Psoas muscle (tissue), 8 donors: ENCODE measurements at places on chromosomes 2 and 18.
A peak's percentile ranks its signal among the peaks of the same experiment; 100 is the strongest.

GRCh38 chr2:68231061-68231372, 21.3 kb downstream of the PPP3R1 start:
- no peak for DNase-seq

- DNase-seq = no peak
These were observed 281.9 kb upstream of the CELF4 start for GRCh38 chr18:37847544-37847943.

DNA sequence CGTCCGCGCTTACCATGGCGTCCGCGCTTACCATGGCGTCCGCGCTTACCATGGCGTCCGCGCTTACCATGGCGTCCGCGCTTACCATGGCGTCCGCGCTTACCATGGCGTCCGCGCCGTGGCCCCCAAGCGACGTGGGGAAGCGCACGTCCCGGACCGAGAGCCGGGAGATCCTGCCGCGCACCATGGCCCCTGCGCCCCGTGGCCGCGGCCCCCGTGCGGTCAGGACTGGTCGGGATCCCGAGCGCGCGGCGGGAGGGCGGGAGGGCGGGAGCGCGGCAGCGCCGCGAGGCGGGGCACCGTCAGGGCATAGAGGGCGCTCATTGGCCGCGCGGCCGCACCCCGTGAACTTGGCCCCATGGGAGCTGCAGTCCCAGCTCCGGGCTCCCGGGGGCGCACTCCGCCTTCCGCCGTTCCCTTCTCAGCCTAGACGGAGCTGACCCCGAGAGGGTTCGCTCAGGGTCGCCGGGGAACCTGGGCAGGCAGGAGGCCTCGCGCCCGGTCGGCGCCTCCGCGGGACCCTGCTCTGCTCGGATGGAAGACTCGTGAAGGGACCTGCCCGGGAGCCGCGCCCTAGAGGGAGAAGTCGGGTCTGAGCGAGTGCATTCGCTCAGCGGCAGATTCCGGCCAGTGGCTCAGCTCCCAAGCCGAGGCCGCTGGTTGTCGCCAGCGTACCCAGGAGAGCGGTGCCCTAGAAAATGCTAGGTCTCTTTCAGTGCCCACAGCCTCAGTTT, at the start of gene ENOSF1:
Gene ENOSF1, minus strand, starts transcription at position 230 of the 734 bp plus-strand sequence. Its CDS starts 43 bp downstream, at position 187.
- peak; percentile 85 for DNase-seq

DNA sequence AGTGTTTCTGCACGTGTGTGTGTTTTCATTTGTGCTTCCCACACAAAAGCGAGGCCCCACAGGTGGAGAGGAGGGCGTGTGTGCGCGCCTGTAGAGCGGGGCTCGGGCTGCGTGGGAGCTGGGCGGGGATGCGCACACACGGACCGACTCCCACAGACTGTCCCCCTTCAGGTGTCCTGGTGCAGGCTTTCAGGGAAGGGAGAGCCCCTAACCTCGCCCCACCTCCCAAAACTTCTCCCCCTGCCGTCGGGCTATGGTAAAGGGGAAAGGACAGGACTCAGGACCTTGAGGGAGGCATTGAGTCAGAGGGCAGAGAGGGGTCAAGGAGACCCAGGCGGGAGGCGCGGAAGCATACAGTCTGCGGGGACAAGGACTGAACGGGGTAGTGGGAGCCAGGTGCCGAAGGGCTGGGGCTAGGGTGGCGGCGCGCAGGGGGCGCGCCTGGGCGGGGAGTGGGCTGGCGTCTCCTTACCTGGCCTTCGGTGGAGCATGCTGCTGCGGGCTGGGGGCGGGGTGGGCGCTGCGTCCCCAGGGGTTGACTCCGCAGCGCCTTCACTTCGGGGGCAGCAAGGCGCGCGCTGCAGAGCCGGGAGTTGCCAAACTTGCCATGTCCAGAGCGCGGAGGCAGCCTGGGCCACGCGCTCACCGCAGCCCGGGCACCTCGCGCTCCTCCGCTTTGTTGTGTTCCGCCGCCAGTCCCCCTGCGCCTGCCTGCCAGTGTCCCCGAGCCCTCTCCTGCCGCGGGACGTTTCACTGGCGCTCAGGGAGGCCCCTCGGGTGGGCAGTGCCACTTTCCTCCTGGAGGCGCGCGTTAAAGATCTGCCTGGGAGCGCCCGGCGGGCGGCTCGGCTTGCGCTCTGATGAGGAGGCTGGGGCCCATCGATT, 302.0 kb downstream of the NCKAP5 start:
- DNase-seq = no peak

- DNase-seq = no peak
These were observed 60.6 kb downstream of the CAB39 start for GRCh38 chr2:230773039-230773773.

DNA sequence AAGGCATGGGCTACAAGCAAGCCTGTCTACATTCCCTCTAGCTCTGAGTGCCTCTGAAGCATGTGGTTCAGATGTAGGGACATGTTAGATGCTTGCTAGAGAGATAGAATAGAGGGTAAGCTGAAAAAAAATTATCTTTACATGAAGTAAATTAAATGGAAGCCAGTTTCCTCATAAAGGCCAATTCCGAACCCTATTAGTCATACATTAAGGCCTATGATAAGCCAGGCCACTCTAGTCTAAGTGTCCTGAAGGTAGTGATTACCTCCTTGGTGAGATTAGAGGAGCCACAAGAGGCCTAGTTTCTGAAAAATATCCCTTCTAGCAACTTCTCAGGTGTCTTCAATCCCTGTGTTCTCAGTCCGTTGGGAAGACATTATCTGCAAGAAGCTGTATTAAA, 72.4 kb upstream of the NPAS2 start:
- no peak for DNase-seq

DNA sequence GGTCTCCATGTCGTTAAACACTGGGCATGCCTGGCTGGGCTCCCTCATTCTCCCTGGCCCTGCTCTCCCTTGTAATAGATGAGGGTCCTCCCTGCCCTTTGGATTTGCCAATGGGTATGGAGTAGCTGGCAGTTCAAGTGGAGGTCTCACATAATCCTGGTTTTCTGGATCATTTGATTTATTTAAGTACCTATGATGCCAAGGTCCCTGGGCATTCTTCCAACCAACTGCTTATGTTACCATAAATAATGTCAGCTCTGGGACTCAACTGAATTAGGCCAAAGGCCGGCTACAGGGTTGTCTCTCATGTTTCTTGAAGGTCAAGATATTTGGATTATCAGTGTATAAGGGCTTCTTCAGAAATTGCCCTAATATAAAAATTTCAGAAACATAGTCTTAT, 104.9 kb upstream of the LYPD6 start:
- no peak for DNase-seq

DNA sequence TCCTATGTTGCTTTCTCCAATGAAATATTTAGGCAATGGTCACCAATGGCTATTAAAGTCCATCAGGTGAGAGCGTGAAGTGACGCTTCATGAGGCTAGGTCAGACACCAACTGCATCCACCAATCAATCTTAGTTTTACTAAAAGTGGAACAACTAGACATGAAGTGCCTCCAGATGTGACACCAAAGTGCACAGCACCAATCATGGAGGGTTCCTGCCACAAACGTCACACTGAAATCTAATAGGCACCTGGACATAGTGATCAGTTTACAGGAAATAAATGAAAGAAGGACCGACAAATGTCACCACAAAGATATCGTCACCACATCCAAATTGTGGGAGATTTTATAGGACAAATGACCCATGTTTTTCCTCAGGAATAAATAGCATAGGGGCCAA, 70.5 kb downstream of the PSMG2 start:
- DNase-seq = no peak

GRCh38 chr2:81250270-81250669, 945.7 kb upstream of the LRRTM1 start:
- no peak for DNase-seq

GRCh38 chr2:160478660-160479059, 14.9 kb downstream of the RBMS1 start:
- DNase-seq = no peak

- no peak for DNase-seq
These were observed 47.8 kb downstream of the LRRTM1 start for GRCh38 chr2:80256782-80257167.

- no peak for DNase-seq
These were observed 34.0 kb upstream of the IL37 start for GRCh38 chr2:112876971-112877361.

- DNase-seq = no peak
These were observed 948.6 kb downstream of the LRP1B start for GRCh38 chr2:141182246-141182645.
